ENCODE measurements at places on chromosomes 2 and 18.

- DNase-seq = no peak
Measured at GRCh38 chr2:109702250-109702985, 88.3 kb downstream of the SOWAHC start.

DNA sequence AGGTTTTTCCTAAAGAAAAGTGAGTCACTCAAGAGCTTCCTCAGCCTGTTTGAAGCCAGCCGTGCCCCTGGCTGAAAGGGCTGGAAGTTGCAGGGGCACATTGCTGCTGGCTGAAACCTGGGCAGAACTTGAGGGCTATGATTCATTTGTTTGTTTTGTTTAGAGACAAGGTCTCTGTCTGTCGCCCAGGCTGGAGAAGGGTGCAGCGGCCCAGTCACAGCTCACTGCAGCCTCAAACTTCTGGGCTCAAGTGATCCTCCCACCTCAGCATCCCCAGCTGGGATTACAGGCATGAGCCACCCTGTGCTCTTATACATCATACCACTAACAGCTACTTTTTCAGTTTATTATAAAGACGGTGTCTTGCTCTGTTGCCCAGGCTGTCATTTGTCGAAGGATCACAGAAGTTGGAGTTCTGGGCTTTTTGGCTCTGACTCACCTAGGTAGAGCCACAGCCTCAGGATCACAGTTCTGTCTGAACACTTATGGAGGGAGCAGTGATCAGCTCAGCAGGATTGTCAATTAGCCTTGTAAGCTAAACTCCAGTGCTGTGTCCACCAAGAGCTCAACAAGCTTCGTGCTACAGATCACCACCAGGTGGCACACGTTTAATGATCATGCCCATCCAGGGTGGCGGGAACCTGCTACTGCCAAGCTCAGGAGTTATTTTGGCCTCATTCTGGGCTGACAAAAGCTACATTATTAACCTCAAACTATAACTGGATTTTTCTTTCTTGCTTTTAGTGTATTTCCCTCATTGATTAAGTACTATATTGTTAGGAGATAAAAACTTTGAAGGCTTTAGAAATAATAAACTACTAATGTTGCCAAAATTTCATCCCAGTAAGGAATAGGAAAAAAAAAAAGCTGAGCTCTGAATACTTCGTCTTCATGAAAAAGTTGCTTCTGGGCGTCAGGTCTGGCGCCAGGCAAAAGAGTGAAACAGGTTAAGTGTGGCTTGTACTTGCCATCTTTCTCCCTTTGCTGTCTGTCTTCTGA is 57.9 kb downstream of the ARHGEF33 start:
- peak; percentile 71 for DNase-seq

DNA sequence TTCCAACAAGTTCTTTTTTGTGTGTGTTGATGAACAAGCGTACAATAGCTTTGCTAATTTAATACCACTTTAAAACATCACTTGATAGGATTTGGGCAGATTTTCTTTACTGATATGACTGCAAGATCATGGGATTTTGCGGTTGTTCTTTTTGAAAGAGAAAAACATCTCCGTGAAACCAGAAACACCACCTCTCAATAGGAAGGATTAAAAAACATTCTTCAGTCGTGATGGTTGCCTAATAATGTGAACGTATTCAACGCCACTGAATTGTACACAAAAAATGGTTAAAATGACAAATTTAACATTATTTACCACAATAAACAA is 19.3 kb downstream of the RBMS1 start:
- DNase-seq = peak; percentile 49

- DNase-seq = no peak
Measured at GRCh38 chr18:26468931-26469340, 79.4 kb downstream of the KCTD1 start.

DNA sequence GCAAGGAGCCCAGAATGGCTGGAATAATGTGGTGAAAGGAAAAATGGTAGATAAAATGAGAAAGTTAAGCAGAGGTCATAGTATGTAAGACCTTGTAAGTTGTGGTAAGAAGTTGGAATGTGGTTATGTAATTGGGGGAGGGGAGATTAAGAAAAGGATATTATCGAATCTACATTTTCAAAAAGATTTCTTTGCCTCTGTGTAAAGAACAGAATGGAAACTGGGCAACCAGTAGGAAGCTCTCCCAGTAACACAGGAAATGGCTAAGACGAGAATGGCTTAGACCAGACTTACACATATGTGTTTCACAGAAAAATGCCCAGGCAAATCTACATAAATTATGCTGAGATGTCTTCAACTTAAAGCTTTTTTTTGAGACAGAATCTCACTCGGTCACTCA is 13.2 kb downstream of the MEMO1 start:
- DNase-seq = no peak

- peak; percentile 86 for DNase-seq
Measured at GRCh38 chr2:37471994-37472393, 127.6 kb downstream of the QPCT start.

DNA sequence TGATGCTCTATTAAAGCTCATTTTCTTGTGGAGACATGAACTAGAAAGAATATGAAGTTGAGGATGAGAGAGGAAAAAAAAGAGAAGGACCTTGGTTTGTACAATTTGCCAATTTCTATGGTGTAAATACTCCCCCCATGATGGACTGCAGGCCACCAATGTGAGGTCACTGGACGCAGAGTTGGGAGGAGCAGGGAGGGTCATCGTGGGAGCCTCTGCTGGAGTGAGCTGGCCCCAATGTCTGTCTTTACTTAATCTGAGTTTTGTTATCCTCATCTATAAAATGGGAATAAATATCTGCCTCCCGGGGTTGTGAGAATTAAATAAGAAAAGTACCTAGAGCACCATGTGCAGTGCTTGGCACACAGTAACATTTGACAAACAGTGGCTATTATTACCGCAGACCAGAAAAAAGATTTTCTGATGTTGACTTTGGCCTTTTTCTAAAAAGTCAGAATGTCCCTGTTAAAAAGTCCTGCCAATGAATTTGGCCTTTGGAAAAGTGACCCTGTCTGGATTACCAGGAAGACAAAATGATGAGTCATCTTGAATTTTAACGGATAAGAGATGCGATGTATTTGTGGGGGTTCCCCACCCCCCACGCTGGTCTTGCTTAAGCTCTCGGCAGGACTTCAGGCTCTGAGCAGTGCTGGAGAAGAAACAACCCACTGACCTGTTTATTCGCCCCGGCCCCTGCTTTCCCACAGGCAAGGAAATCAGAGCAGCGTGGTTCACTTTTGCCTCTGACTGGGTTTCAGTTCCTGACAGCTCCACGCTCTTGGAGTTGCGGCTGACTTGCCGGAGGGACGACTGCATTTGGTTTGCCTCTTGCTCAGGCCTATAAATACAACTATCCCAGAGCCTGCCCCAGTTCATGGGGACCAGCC is 50.3 kb upstream of the FOSL2 start:
- DNase-seq = peak; percentile 74

GRCh38 chr2:196309691-196310090 is 138.3 kb upstream of the STK17B start:
- DNase-seq = no peak

All from HCEC 1CT (cell line).